ENCODE measurements at places on chromosomes 1 and 21.

GRCh38 chr1:55331351-55331750 is 116.2 kb upstream of the USP24 start:
- DNase-seq = no peak

GRCh38 chr1:8343044-8343443 is 25.1 kb downstream of the SLC45A1 start:
- DNase-seq = no peak

DNA sequence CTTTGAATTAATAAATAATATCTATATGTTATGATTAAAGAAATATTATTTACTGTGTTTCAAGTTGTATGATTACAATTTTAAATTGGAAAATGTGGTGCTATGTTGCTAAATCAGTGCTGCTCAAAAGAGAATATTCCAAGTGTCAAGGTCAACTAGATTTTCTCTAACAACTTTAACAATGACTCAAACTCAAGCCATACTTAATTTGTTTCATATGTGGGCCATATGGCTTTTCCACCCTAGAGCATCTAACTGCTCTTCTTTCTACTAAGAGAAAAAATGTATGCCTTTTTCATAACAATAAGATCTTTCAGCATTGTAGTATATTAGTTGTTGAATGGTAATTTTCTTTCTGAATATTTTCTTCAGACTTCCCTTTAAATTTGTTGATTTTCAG is 8.3 kb upstream of the SYT14 start:
- DNase-seq = no peak

DNA sequence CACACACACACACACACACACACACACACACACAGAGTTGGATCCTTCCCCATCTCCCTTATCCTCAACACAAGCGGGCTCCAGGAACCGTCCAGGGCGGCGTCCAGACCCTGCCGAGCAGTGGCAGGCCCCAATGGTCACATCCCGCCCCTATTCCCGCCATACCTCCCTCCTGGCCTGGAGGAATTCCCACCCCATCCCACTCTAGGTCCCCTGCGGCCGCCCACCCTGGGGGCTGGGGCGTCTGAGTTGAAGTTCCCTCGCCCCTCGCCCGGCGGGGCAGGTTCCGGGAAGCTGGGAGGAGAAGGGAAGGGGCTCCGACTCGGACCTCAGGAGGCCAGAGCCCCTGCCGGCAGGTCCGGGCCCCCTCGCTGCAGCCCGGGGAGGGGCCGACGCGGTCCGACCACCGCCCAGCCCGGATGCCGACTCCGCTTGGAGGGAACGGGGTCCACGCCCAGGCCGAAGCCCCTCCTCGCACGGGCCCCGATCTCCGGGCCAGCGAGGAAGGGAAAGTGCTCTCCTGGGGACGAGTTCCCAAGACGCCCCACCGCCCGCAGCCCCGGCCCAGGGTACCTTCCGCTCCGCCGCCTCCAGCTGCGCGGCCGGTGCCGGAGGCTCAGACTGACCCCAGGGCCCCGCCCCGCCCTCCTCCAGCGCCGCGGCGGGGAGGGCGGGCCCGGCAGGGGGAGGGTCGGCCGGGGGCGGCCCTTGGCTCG is at the start of gene RHOC:
TSS of gene RHOC (minus strand) at position 623 of the 716 bp plus-strand sequence. CDS start 3,328 bp downstream, outside the sequence.
- DNase-seq = no peak

GRCh38 chr21:39595465-39595864 is 17.3 kb upstream of the B3GALT5 start:
- DNase-seq = no peak

DNA sequence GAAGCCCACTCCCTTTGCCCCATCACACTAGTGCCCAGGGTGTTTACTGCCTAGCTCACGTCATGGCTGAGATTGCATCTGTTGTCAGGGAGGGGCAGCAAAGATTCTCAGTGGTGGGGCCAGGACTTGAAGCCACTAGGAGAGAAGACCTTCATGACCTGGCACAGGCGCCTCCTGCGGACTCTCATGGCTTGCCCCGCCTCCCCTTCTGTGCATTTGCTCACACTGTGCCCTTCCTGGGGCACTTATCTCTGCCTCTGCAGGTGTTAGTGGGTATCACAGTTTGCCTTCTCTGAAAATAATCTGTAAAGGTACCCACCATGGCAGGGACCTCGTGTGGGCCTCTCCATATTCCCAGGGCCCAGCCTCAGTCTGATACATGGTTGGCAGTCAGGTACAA is 20.1 kb downstream of the PTPRU start:
- no peak for DNase-seq

DNA sequence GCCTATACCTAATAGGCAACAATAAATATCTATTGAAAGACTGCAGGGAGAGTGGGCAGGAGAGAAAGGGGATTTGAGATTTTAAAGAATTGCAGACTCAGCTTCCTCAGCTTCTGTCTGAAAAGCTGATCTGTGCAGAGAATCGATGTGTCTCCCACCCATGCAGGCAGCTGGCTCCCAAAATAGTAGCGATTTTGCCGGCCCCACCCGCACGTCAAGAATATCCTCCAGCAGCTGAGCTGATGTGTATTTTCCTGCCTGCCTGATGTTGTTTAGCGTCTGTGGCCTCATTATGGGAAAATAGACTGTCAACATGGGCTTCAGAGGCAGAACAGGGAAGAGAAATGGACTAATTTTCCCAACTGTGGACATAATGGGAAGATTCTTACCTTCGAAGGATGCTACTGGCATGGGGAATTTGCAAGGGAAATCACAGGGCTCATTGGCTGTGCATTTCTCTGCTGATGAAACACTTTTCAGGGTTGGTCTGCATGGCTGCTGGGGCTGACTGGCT is 699.8 kb downstream of the PTPRU start:
- no peak for DNase-seq

DNA sequence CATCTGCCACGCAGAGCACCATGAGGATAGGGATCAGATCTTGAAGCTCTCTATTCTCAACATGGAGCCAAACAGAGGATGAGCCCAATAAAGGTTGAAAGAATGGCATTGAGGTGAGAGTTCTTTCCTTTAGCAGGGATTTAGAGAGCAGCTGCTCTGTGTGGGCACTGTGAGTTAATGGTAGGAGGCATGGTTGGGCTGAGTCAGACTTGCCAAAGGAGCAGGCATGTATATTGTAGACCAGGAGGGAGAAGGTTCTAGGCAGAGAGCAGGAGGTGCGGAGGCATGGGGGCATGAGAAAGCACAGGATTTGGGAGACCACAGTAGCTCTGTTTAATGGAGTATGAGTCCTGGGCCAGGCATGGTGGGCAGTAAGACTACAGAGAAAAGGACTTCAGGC is 32.0 kb downstream of the TMEM53 start:
- no peak for DNase-seq

DNA sequence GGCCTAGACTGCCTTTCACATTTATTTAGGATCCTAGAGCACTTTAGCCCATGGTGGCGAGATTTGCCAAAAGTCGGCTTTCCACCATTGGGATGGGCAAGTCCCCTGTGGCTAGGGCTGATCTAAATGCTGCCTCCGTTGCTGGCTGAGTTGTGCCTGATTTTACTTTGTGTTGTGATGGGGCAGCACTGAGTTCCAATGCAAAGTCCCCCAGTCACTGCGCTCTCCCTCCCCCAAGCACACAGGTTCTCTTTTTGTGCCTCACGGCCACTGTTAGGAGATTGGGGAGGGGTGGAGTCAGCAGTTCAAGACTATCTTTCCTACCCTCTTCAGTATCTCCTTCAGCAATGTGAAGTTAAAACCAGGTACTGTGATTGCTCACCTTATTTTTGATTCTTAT is 66.7 kb upstream of the COX20 start:
- no peak for DNase-seq

- no peak for DNase-seq
Observed at GRCh38 chr1:147238053-147238902, 4.2 kb upstream of the CHD1L start.

DNA sequence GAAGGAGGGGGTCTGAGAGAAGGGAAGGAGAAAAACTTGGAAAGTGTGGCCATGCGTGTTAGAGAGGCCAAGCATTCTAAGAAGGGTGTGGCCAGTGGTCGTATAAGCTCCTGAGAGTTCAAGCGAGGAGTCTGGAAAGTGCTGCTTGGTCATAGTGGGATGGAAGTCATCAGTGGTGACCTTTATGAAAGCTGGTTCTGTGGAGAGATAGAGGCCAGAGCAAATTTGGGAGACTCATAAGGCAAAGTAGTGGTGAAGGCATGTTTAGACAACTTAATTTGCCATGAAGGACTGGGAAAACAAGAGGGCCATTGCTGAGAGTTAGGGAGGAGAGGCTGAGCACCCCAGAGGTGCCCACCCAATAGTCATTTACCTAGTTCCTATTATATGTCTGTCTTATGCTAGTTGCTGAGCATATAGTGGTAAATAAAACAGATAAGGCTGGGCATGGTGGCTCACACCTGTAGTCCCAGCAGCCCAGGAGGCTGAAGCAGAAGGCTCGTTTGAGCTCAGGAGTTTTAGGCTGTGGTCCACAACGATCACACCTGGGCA is 1.9 kb downstream of the KLF17 start:
- no peak for DNase-seq

GRCh38 chr1:105442901-105443300 is 1613.6 kb upstream of the PRMT6 start:
- DNase-seq = no peak

- no peak for DNase-seq
Observed at GRCh38 chr1:100607628-100608240, 69.8 kb downstream of the GPR88 start.

DNA sequence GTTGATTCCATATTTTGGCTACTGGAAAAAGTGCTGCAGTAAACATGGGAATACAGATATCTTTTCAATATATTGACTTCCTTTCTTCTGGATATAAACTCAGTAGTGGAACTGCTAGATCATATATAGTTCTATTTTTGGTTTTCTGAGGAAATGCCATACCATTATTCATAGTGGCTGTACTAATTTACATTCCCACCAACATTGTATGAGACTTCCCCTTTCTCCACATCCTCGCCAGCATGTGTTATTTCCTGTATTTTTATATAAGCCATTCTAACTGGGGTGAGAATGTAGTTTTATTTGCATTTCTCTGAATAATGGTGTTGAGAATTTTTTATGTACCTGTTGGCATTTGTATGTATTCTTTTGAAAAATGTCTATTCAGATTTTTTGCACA is 385.2 kb downstream of the NUF2 start:
- DNase-seq = no peak

- no peak for DNase-seq
Observed at GRCh38 chr1:165842023-165842670, 14.7 kb downstream of the UCK2 start.

- no peak for DNase-seq
Observed at GRCh38 chr1:21244986-21245687, 45.1 kb downstream of the ECE1 start.

DNA sequence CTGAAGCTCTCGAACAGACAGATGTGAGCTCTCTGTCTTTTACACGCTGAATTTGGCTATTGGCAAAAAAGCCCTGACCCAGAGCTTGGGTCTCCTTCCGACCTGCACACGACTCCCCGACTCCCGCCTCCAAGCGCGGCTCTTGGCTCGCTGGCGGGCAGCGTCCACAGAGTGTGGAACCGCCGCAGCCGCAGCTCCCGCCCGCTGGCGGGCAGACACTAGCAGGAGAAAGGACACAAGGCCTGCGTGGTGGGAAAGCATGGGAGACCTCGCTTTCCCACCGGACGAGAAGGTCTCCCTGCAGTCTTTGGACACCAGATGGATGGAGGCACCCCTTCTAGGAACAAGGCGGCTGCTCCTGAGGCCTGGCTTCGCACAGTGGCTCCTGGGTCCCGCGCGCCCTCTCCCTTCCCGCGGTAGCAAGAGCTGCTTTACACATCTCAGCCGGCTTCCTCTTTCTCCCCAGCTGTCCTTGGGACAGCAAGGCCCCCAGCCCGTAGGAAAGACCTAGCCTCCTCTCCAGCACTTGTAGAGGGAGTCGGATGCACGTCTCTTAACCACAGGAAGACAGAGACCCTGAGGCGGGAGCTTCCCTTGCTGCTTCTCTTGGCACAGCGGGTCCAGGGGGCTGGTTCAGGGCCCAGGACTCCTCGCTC is 92.1 kb downstream of the PRKAB2 start:
- no peak for DNase-seq

- no peak for DNase-seq
Observed at GRCh38 chr1:6962478-6962995, 177.3 kb downstream of the CAMTA1 start.

DNA sequence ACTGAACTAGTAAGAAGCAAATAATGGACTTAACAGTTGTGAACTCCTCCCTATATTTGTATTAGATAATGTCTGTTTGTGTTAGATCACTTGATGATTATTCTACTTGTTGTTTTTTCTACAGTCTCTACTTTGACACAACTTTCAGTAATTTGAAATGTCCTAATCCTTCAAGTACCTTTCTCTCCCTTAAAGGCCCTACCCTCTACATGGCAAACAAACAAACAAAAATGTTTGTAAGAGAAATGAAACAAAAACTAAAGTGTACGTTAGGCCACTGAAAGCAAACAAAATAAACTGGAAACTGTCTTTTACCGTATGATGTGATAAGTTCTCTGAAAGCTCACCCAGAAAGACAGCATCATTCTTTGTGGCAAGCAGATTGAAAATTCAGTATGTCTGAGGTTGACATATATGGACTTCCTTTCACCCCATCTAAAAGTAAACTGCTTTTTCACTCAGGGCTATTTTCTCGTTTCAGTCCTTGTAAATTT is 255.9 kb upstream of the SNX7 start:
- DNase-seq = no peak

DNA sequence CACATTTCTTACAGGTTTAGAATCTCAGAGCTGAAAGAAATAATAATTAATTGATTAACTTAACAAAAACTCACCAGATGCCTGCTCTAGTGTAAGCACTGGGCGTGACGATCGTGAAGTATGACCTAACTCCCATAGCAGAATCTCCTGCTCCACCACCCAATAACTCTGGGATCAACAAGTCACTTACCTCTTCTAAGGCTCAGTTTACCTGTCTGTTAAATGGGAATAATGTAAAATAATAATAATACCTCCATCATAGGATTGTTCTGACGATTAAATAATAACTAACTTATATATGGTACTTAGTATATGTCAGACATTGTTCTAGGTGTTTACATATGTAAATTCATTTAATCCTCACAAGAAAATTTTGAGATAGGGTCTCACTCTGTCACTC is 24.6 kb downstream of the COA7 start:
- DNase-seq = no peak

GRCh38 chr1:163273766-163274441 is 47.9 kb upstream of the NUF2 start:
- DNase-seq = no peak

Measured in stimulated activated CD4-positive, alpha-beta T cell treated with anti-CD3 and anti-CD28 coated beads, Interleukin-1b, Interleukin-23, amount 100 ng/mL, for 1 hour (primary cell).